ENCODE measurements at places on chromosomes 16 and 17.
A peak's percentile ranks its signal among the peaks of the same experiment; 100 is the strongest.

GRCh38 chr16:52034830-52035229 lies 512.1 kb downstream of the TOX3 start:
- DNase-seq = no peak

DNA sequence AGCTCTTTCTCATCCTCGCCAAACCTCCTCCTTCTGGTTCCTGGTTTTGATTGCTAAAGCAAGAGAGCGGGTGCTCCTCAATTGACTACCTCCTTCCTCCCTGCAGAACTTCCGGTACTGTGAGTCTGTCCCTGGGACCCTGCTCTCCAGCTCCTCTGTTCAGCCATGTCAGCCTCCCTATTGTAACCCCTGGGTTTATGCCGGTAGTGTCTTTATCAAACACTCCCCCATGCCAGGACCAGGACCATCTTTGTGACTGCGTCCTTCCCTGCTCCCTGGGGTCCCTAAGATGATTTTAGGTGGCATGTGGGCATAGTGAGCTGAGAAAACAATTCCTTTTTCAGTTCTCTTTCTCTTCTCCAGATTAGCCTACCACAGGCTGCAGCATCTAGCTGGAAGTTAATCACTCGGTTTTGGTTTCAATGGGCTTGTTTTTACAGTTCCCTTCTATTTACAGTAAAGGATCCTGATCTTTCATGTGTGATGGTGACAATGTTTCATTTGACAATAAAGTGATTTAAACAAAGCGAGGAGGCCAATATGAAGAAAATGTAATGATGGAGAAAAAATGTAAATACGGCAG lies 27.7 kb upstream of the IL21R start:
- DNase-seq = peak; percentile 47

DNA sequence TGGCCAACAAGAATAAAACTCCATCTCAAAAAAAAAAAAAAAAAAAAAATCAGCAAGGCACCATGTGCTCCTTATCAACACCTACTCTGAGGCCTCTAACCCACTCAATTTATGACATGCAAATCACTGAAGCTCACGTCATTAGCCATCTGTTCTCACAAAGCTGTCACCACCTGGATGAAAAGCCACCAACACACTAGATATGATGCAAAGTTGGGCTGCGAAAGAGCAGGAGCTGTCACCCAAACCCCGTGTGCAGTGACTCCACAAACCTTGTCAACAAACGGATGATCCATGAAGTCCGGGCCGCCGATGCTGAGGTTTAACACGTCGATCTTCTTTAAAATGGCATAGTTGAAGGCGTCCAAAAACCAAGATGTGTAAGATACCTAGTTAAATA lies 25.3 kb downstream of the MBTPS1 start:
- DNase-seq = no peak

GRCh38 chr17:40884708-40885512 lies at the start of gene KRT20:
Gene KRT20 (minus strand): TSS chr17:40885242. CDS start chr17:40885185, 57 bp downstream.
- no peak for DNase-seq

DNA sequence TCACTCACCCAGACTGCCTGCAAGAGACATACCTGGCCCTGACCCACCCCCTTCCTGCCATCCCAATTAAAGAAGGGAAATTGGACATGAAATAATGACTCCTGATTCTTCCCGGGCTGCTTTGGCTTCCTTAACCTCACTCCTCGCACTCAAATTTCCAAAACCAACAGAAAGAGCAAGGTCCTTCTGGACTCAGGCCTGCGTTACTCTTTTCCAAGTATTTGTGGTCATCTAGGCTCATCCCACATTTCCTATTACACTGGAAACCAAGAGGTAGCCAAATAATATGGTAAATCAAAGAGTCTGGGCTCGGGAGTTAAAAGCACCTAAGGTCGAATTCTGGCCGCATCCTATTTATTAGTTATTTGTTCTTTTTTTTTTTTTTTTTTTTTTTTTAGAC lies 359.3 kb downstream of the NPIPA8 start:
- no peak for DNase-seq
